BJ (cell line): ENCODE measurements at places on chromosomes 12 and 14. TPM values are rescaled to one million over a fixed set of nuclear protein-coding genes. Genes with fewer than 3 reads are reported as not detected.

- DNase-seq: no peak
Measured at GRCh38 chr14:36505892-36506731, 13.9 kb downstream of the NKX2-1 start.

- DNase-seq: no peak
Measured at GRCh38 chr14:89473989-89474388, 57.0 kb upstream of the FOXN3 start.

GRCh38 chr12:123997908-123998307 lies 24.9 kb downstream of the ZNF664 start:
- DNase-seq: no peak

- no peak for DNase-seq
Measured at GRCh38 chr12:40192704-40193255, 32.0 kb upstream of the LRRK2 start.

DNA sequence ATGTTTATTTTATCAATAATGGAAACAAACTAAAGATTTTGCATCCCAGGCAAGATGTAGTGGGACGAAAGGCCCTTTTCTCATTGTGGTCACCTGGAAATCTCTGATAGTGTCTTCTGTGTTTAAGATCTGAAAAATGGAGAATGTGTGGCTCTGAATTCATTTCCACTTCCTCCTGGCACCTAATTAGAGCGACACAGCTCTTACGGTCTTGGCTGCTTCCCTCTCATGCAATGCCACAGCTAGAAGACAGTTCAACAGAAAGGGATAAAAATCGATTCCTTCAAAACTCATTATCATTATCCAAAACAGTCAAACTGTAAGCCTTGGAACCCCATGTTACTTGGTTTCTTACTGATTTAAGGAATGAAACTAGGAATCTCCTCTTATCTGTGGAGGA lies 9.3 kb downstream of the ST8SIA1 start:
- no peak for DNase-seq

DNA sequence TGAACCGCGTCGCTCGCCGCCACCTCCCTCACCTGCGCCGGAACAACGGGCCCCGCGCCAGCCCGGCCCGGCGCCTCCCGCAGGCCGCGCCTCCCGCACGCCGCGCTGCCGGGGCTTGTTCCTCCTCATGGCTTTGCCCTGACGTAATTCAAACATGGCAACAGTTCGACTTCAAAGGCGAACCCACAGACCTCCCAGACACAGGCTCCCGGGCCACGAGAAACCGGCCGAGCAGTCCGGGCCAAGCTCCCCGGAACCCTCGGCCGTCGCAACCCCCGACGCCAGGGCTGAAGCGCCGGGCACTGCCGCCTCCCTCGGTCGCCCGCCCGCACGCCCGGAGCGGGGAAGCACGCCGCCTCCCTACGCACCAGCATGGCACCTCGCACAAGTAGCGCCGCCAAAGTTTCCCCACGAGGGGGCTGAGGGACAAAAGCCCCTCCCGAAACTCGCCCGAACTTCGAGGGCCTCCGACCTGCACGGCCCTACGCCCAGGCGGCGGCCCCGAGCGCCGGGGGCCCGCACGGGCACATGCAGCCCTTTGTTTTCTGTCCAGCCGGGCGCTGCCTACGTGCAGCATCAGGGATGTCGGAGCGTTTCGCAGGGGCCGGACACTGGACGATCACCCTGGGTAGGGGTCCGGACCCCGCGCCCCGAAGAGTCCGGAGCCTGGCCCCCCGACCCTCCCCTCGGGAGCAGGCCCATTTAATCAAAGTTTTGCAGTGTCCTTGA lies 1.7 kb downstream of the SINHCAF start:
- no peak for DNase-seq

DNA sequence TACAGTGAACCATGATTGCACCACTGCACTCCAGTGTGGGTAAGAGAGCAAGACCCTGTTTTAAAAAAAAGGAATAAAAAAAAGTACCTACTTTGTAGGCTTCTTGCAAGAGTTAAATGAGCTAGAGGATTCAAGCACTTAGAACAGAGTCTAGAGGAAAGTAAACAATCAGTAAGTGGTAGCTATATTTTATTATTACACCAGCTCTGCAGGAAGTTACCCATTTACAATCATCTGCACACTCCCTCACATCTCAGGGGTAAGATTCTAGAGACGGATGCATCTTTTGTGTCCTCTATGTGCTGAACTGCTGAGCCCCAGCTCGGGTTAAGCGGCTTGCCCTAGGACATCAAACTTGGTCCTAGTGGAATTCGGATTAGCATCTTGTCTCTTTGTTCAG lies 67.3 kb downstream of the KCNK10 start:
- no peak for DNase-seq

GRCh38 chr14:76613616-76614015 lies 147.7 kb upstream of the VASH1 start:
- no peak for DNase-seq

GRCh38 chr12:17928708-17929366 lies 161.2 kb downstream of the RERGL start:
- DNase-seq: no peak

DNA sequence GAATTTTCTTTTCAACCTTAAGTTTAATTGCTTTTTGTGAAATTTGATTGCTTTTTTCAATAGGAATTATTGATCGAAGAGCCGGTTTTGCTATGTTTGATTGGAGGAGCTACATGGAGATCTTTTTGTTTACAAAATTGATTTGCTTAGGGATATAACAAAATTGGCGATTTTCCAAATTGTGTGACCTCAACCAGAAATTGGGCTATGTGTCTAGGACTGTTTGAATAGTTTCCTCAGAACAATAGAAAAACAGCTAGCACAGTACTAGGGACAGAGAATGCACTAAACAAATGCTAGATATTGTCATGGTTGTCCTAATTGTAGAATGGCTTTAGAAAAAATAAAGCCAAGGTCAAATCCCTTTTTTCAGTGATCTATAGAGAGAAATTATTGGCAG lies 2.4 kb downstream of the SLC17A8 start:
- DNase-seq: no peak

DNA sequence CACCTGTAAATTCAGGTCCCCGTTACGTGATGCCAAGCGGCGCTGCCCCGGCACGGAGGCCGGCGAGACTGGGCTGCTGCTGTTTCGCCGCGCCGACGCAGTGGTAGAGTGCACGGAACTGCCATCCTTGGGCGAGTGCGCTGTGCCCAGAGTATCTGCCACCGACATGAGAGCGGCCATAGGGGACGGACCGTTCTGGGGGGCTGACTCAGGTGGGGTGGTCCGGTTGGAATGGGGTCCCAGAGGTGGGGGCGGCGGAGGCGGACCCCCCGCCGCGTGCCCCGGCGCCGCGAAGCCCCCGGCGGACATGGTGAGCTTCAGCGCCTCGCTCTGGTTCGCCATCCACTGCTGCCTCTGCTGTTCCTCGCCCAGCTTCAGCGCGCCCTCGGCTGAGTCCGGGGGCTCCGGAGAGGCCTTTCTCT lies 2.8 kb downstream of the IRF2BPL start:
- no peak for DNase-seq

GRCh38 chr12:87793131-87793530 lies 236.1 kb downstream of the C12orf50 start:
- DNase-seq: no peak

GRCh38 chr12:94977766-94978468 lies 25.6 kb downstream of the NDUFA12 start:
- no peak for DNase-seq

Gene ZFYVE1
- polyA plus RNA-seq: 26.6 and 31.6 TPM in 2 replicates

Gene MMP14
- polyA plus RNA-seq: 327 and 592 TPM in 2 replicates

Gene C12orf54
- polyA plus RNA-seq: not detected in 2 replicates

Gene IGF1
- 1.5 and 2.4 TPM in 2 replicates for polyA plus RNA-seq

Gene NEMF
- polyA plus RNA-seq: 12.6 and 28.5 TPM in 2 replicates

Gene IKZF4
- 1.9 and 2.9 TPM in 2 replicates for polyA plus RNA-seq

Gene CACNB3
- 24.2 and 48.2 TPM in 2 replicates for polyA plus RNA-seq

Gene GPR84
- not detected in 2 replicates for polyA plus RNA-seq
